ENCODE measurements at places on chromosomes 1 and 21.

- no peak for DNase-seq
These were observed 3.3 kb downstream of the GPR153 start for GRCh38 chr1:6257541-6258069.

DNA sequence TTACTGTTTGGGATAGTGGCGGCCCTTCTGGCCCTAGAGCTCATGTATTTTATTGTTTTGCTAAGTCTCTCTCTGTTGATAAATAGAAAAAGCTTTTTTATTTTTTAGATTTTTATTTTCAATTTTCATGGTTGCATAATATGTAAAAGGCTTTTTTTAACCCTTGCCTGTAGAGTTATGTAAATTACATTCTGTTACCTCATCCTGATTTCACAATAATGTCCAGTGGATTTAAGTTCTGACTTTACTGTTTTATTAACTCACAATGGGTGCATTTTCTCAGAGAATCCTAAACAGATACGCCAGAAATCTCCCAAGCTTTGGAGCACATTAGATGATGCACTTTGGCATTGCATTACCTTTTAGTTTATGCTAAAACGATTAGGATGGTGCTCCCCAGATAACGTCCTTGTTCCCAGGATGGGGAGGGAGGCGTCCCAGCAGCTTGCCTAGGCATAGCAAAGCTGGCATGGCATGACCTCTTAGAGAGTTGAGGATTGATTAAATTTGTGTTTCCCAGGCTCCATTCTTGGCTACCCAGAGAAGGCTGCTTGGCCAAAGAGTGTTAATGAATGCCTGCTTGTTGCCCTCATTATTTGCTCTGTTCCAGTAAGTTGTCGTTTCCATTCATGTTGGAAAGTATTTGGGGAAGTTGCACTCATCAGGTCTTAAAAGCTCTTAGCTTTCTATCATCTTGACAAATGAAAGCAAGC, 17.1 kb downstream of the UTP25 start:
- no peak for DNase-seq

DNA sequence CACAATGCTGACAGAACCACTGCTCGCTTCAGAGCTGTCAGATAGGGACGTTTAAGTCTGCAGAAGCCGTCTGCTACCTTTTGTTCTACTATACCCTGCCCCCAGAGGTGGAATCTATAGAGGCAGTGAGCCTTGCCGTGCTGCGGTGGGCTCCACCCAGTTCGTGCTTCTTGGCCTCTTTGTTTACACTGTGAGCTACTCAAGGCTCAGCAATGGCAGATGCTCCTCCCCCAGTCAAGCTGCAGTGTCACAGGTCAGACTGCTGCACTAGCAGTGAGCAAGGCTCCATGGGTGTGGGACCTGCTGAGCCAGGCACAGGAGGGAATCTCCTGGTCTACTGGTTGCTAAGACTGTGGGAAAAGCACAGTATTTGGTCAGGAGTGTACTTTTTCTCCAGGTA, 47.1 kb downstream of the LEPR start:
- DNase-seq, result no peak

- no peak for DNase-seq
These were observed 7.5 kb downstream of the DENND4B start for GRCh38 chr1:153938996-153939395.

DNA sequence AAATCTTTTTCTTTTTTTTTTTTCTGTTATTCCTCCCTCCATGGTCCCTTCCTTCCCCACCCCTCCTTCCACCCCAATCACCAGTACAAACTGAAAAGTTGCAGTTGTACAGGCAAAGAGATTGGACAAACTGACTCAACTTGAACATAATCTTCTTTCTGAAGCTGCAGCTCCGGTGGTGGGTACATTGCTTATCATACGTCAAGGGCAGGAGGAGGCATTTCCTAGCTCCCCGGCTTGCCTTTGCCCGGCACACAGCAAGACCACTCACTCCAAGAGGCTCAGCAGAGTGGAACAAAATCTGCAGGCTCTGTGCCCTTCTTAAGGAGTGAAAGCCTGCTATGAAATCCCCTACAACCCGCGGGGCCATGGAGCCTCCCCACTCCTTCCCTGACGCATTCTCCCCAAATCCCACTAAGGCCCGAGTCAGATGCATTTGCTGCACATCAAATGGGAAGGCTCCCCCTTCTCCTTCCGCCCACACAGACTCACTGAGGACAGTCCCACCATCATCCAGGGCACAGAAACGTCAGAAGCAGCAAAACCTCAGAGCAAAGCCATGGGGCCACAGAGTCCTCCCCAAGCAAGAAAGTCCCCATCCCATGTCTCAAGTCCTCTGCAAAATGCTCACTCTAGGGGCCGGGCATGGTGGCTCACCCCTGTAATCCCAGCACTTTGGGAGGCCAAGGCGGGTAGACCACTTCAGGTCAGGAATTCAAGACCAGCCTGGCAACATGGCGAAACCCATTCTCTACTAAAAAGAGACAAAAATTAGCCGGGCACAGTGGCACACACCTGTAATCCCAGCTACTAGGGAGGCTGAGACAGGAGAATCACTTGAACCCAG, 45.9 kb downstream of the SYF2 start:
- DNase-seq, result no peak

DNA sequence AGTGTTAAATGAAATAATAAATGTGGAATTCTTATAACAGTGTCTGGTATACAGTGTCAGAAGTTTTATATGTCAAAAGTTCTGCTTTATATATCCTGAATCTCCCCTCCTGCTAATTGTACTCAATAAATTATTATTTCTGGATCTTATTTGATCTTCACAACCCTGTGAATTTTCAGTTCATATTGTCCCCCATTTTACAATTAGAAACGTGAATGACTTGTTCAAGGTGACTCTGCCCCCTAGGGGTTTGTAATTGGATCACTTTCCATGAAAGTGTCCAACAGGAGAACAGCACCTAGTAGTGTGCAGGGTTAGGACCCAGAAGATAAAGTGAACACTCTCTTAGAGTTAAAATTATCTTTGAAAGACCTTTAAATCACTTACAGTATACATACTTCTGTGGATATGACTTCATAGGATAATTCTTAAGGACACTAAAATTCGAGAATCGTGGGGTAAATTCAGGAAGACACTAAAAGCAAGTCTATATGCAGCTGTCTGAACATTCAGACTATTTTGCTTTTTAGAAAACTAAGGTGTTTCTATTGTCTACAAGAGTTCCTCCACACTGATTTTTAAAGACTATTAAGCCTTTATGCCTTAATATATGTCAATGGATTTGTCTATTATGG, 4.5 kb upstream of the DDR2 start:
- no peak for DNase-seq

- no peak for DNase-seq
These were observed 336.4 kb downstream of the NTNG1 start for GRCh38 chr1:107477233-107477632.

GRCh38 chr1:53892911-53893310, 1.1 kb upstream of the DIO1 start:
- no peak for DNase-seq

DNA sequence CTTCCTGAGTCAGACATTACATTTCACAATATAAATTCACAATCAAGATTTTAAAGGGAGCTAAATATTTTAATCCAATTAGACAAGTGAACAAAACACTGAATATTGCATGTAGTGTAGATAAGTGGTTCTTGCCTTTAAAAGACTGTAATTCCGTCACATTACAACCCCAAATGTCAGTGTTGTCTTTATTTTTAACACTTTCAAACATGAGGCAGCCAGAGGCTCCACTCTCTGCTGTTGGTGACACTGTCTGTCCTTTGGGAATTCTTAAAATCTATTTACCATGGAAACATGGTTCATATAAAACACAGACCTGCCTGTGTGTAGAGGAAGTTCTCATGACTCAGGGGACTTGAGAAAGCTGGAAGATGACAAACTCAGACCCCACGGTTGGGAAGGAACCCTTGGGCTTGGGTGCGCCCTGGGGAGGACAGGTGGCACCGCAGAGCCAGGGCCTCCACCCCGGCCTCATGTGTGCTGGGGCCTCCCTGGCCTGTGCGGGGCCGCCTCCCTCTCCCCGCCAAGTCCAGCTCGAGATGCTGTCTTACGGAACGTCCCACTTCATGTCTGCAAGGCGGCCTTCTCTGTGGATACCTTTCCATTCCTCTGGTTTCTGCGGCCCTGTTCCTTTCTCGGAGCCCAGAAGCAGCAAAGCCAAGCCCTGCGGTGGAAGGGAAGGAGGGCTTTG, 239.0 kb downstream of the SDCCAG8 start:
- no peak for DNase-seq

DNA sequence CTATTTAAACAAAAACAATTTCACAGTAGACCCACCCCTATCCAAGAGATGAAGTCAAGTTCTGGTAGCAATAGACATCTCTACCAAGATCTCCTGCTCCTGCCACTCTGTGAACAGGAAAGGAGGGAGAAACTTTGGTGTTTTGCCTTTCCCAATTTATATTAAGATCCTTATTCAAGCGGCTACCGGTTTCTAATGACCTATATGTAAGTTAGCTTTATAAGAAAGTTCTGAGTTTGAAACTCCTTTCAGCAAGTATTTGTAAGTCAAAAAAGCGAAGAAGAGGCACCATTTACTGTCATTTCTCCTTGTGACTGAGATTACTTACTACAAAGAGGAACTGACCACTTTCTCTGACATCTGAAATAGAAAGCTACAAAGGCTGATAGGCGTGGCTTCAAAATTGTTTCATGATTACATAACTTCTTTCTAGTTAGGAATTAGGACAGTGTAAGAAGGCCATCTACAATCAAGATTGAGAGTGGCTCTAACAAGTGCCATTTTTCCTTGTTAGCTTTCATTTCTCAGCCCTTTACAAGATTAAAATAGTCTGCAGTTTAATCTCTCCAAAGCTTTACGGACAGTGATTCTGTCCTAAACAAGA, at the start of gene MNDA:
MNDA (plus strand) TSS at position 448 of the 604 bp plus-strand sequence. CDS start 10,803 bp downstream, outside the sequence.
- no peak for DNase-seq

- peak; percentile 26 for DNase-seq
These were observed 57.7 kb downstream of the NTNG1 start for GRCh38 chr1:107198561-107198960.

Measured in GM04503 (cell line).